SHP77 treated with DMSO at 0.1 percent for 48 hours (cell line): ENCODE measurements at places on chromosomes 3 and 15.

DNA sequence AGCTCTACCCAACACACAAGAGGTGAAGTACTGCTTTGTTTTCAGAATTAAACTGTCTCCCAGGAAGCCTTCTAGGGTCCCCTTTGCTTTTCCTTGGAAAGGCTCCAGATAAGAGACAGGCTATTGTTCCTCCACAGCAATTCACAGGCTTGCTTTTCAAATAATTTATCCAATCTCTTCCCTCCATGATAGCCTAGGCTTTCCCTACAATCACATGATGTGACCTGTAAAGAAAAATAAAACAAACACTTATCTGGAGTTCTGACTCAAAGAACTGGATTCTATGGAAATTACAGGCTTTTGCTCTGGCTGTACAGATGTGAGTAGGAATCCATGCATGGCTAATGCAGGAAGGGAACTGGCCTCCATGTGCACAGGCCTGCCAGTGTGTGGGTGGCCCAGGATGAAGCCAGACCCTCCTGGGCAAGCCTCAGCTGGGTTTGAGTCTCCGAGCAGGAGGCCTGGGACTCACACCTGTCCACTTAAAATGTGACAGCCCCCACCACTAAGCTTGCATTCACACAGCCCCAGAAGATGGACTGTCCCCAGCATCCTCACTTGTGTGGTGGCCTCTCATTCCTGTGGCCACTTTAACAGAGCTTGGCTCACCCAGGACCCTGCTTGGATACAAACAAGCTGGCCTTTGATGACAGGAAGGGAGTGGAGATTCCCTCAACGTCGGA lies 75.8 kb upstream of the LEKR1 start:
- DNase-seq, result no peak

- DNase-seq, result peak; percentile 67
Observed at GRCh38 chr3:184727357-184728009, 15.6 kb upstream of the MAGEF1 start.

DNA sequence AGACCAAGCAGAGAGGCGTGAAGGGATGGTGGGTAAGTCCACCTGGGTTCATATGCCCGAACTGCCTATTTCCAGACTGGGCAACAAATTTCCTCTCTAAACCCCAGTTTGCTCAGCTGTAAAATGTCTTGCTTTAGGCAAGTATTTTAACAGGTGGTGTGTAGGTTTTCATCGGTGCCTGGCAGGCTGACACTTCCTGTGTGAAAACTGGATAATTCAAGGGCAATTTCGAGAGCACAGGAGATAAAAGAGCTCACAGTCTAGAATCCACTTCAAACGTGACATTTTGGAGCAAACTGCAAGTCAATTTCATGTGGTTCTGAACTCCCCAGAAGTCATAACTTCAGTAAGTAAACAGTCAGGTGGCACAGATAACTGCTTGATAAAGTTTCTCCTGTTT lies 112.2 kb downstream of the OXNAD1 start:
- DNase-seq, result no peak

- no peak for DNase-seq
Observed at GRCh38 chr3:132879656-132880055, 157.4 kb upstream of the NPHP3 start.

- no peak for DNase-seq
Observed at GRCh38 chr3:133891662-133892378, 3.9 kb downstream of the RAB6B start.

DNA sequence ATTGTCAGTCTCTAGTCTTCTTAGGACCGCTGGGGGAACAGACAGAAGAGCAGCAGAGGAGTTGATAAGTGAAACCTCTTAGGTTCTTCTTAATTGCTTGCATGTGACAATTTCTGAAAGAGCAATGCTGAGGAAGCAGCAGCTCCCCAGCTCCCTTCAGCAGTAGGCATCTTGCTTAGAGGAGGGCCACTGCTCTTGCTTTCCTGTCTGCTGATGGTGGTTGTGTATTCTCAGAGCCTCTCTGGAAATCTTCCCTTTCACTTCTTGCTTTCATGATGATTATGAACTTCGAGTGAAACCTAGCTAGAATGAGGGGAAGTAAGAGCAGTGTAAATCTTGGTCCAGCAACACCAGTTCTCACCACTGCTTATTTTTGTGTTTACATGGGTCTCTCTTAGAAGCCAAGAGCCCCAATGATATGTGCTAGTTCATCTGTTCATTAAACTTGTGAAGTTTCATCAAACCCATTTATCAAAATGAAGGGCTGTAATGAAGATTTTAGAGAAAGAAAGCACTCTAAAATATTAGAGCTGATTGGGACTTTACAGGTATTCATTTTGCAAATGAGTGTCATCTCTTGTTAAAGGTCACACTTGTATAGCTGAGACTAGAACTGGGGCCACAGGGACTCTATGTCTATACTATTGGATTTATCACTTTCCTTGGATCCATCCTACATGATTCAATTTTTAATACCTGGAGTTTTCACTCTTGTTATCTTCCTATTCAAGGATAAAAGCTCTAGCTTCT lies 246.7 kb downstream of the LPP start:
- no peak for DNase-seq

GRCh38 chr3:20336572-20336971 lies 150.6 kb upstream of the SGO1 start:
- DNase-seq, result no peak

GRCh38 chr3:160159341-160159740 lies 65.9 kb upstream of the C3orf80 start:
- no peak for DNase-seq

DNA sequence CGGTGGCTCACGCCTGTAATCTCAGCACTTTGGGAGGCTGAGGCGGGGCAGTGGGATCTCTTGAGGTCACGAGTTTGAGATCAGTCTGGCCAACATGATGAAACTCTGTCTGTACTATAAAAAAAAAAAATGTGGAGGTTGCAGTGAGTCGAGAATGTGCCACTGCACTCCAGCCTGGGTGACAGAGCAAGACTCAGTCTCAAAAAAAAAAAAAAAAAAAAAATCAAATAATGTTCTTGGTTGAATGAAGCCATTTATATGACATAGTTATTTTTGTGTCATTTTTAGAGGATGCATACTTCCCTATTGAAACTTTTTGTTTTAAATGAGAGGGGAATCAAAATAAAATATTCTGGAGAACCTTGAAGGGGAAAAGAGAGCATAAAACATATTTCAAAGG lies 3.1 kb downstream of the HMCES start:
- DNase-seq, result no peak

DNA sequence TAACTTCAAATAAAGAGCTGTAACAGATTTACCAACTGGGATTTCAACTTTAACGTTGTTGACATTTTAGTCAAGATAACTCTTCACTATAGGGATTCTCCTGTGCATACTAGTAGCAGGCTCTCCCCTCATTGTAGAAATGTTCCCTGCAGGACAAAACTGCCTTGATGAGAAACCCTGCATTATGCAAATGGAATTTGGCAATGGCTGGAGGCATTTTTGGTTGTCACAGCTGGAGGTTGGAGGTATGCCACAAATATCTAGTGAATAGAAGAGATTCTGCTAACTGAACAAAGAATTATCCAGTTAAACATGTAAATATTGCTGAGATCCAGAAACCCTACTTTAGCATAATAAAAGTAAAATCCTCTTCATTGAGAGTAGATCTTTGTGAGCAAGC lies 928.8 kb upstream of the ALCAM start:
- no peak for DNase-seq

DNA sequence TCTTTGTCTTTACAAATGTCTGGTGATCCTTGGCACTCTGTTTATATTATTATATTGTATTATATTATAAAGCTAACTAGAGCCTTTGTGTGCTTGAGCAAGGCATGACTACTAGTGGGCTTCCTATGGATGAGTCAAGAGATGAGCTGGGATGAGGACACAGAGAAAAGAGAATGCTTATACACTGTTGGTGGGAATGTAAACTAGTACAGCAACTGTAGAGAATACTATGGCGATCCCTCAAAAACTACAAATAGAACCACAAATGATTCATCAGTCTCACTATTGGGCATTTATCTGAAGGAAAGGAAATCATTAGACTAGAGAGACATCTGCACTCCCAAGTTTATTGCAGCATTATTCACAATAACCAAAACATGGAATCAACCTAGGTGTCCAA lies 40.8 kb upstream of the MED12L start:
- no peak for DNase-seq

- peak; percentile 26 for DNase-seq
Observed at GRCh38 chr3:100463002-100463401, 29.4 kb upstream of the TMEM45A start.

- no peak for DNase-seq
Observed at GRCh38 chr3:182323126-182323700, 470.1 kb upstream of the ATP11B start.

- DNase-seq, result peak; percentile 32
Observed at GRCh38 chr3:61381745-61382392, 130.6 kb upstream of the FHIT start.
